KG1 (cell line): ENCODE measurements at places on chromosomes 16 and 17.
A peak's percentile ranks its signal among the peaks of the same experiment; 100 is the strongest.

DNA sequence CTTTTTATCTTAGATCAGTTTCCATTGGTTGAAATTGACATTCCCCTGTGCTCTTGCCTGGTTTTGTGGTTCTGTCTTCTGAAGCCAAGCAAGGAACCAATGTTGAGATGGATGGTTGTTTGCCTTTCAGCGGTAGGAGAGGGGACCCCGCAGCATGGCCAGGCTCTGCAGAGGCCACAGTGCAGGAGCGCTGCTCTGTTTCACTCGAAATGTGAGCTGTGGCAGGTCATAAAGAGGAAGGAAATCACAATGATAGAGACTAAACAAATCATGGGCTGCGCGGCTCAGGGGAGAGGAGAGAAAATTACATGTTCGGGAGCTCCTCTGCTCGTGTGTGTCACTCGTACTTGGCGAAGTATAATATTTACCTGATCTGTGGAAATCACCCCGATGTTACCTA, 148.2 kb downstream of the SNX29 start:
- no peak for DNase-seq

DNA sequence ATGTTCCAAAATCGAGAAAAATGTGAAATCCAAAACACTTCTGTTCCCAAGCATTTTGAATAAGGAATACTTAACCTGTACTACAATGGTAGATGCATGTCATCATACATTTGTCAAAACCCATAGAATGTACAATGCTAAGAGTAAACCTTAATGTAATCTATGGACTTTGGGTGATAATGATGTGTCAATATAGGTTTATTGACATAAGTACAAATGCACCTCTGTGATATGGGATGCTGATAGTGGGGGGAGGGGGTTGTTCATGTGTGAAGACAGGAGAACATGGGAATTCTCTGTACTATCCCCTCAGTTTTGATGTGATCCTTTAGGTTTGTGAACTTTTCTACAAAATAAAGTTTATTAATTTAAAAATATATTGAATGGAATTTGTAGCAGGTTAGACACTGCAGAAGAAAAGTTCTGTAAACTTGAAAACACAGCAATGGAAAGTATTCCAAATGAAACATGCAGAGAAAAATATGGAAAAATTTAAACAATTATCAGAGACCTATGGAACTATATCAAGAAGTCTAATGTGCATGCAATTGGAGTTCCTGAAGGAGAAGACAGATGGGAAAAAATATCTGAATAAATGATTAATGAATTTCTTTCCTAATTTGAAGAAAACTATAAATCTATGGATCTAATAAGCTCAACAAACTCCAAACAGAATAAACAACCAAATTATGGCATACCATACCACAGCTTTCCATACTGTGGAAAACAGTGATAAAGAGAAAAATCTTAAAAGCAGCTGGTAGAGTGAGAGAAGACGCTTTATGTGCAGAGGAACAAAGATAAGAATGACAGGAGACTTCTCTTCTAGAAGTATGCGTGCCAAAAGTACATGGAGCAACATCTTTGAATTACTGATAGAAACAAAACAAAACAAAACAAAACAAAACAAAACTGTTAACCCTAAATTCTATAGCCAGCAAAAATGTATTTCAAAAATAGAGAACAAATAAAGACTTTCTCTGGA, 34.7 kb upstream of the MSI2 start:
- DNase-seq = no peak

- peak; percentile 44 for DNase-seq
Measured at GRCh38 chr16:31382485-31383161, 10.5 kb upstream of the ITGAD start.

DNA sequence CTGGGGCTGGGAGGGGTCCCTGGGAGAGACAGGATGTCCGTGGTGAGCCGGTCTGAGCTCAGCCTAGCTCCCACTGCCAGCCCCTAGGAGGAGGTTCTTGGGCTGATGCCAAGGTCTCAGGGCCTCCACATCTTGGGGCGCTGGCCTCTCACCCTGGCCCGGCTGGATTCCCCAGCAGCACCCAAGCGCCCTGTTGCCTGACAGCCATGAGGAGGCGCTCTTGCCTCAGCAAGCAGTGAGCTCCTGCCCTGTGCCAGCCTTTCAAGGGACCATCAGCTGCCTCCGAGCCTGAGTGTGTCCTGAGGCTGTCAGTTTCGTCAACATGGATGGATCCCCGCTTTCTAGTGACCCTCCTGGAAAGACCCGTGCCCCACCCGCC, 234.9 kb upstream of the CIBAR2 start:
- no peak for DNase-seq

DNA sequence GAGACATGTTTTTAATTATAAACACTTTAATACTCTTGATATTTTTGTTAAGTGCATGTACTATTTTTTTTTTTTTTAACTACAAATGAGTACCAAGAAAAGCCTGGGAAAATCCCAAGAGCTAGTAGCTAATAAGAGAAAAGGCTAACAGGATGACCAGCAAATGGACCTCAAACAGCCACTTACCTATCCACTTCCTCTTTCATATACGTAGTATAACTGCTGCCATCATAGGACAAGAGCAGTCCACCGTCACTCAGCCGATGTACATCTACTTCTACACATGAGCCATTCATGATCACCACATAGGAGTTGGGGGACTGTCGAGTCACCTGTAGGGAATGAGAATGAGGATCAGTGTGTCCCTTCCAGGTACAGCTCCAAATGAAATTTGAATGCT, 128.0 kb upstream of the C17orf78 start:
- no peak for DNase-seq
